ENCODE measurements at places on chromosomes 16 and 17.

DNA sequence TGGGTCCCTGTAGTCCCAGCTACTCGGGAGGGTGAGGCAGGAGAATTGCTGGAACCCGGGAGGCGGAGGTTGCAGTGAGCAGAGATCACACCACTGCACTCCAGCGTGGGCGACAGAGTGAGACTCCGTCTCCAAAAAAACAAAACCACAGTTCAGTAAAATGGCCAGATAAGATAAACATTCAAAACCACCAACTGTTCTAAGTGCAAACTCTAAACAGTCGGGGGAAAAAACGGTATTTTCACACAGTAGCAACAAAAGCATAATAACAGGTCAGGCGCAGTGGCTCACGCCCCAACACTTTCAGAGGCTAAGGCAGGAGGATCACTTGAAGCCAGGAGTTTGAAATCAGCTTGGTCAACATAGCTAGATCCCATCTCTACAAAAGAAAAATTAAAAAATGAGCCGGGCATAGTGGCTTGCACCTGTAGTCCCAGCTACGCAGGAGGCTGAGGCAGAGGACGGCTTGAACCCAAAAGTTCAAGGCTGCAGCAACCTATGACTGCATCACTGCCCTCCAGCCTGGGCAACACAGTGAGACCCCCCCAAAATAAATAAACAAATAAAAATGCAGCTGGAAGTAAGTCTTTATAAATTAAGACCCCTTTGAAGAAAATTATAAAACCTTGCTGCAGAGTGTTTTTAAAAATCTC, 10.8 kb upstream of the HASPIN start:
- DNase-seq, result no peak
- H3K27ac ChIP-seq, result peak overlapping the region; percentile 90
- H3K4me3 ChIP-seq, result peak overlapping the region; percentile 43
- peaks cover 55% of the 10 kb centered on the region for H3K36me3 ChIP-seq

- H3K27me3 ChIP-seq, result no peaks in the 10 kb centered on the region
- no peak overlapping the region for H3K4me3 ChIP-seq
- H3K27ac ChIP-seq, result no peak overlapping the region
- H3K36me3 ChIP-seq, result peaks cover 12% of the 10 kb centered on the region
- DNase-seq, result no peak
Observed at GRCh38 chr17:27492470-27492869, 36.2 kb downstream of the KSR1 start.

DNA sequence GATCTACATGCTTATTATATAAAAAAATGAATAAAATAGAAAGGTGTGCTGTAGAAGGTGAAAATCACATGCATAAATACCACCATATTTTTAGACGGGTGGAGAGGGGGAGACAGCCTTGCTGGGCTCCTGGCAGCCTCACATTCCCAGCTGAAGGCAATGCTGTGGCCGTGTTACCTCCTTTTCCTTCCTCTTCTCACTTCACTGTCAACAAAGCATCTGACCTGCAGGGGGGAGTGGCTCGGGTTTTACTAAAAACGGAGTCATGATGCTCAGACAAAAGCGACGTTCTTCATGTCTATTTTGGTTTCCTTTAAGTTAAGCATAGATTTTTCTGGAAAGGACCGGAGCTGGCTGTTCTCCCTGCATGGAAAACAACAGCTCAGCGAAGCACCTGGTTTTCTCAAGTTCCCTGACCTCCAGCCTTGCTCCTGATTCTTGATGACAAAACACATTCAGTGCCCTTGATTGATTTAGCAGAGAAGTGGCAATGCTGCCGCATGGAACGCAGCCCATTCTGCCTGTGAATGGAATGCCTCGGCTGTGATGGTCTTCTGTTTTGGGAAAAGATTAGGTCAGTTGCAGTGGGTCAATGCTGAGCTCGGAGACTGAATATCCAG, 5.5 kb upstream of the RPTOR start:
- peaks cover 11% of the 10 kb centered on the region for H3K4me1 ChIP-seq
- DNase-seq, result peak; percentile 31
- no peak overlapping the region for H3K27ac ChIP-seq
- peak overlapping the region; percentile 10 for H3K4me3 ChIP-seq
- peaks cover 17% of the 10 kb centered on the region for H3K27me3 ChIP-seq

DNA sequence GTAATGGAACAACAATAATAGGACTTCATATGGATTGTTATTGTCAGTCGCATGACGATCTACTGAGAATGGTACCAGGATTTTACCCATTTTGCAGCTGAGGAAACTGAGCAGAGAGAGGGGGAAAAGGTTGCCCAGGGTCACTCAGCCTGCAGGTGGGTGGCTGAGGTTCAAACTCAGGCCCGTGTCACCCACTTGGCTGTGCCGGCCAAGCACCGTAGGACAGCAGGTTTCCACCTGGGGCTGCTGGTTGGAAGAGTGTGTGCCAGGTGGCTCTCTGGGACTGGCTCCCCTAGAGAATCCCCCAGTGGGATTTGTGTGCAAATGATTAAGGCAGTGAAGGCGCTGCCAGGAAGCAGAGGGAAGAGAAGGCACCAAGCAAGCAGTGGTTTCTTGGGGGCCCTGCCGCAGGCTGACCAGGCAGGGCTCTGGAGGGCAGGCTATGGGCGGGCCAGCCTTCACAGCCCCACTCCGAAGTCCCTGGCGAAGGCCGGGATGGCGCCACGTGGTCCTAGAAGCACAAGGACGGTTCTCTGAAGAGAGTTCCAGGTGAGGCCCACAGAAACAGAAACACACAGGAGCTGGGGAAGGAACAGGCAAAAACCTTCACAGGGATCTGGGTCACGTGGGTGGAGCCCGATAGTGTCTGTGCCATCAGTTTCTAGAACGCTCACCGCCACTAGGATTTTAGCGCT, 163.5 kb downstream of the IRF8 start:
- H3K36me3 ChIP-seq, result no peaks in the 10 kb centered on the region
- H3K4me3 ChIP-seq, result no peak overlapping the region
- no peaks in the 10 kb centered on the region for H3K4me1 ChIP-seq

GRCh38 chr17:78879635-78880186, 23.3 kb downstream of the CEP295NL start:
- peak; percentile 28 for DNase-seq
- no peaks in the 10 kb centered on the region for H3K36me3 ChIP-seq
- H3K4me3 ChIP-seq, result peak overlapping the region; percentile 34
- H3K27ac ChIP-seq, result peak overlapping the region; percentile 83
